Natural killer cell treated with Interleukin-12 subunit alpha and Interleukin-12 subunit beta and Interleukin-15 and Interleukin-18, amount 100 ng/mL, for 72 hours (primary cell): ENCODE measurements at places on chromosomes 2 and 18. TPM values are rescaled to one million over a fixed set of nuclear protein-coding genes. Genes with fewer than 3 reads are reported as not detected.

Gene AOX1
- total RNA-seq, result 0.26 TPM

Gene THADA
- 69.5 TPM for total RNA-seq

Gene EVA1A
- not detected for total RNA-seq

Gene IHH
- not detected for total RNA-seq

Gene HS6ST1
- 25.5 TPM for total RNA-seq

Gene LYPD1
- not detected for total RNA-seq

Gene ACOXL
- 1.4 TPM for total RNA-seq

Gene VWC2L
- not detected for total RNA-seq

Gene TMEM247
- total RNA-seq, result not detected

Gene SCN9A
- total RNA-seq, result 1.0 TPM

Gene FAP
- total RNA-seq, result not detected

Gene LRRTM4
- total RNA-seq, result not detected

Gene NEU2
- not detected for total RNA-seq

Gene IL36A
- not detected for total RNA-seq

Gene ANKRD39
- total RNA-seq, result 27.8 TPM
